ENCODE measurements at places on chromosomes 13 and 19.

- DNase-seq = peak; percentile 19
These were observed 19.4 kb downstream of the CEACAM21 start for GRCh38 chr19:41595258-41595889.

DNA sequence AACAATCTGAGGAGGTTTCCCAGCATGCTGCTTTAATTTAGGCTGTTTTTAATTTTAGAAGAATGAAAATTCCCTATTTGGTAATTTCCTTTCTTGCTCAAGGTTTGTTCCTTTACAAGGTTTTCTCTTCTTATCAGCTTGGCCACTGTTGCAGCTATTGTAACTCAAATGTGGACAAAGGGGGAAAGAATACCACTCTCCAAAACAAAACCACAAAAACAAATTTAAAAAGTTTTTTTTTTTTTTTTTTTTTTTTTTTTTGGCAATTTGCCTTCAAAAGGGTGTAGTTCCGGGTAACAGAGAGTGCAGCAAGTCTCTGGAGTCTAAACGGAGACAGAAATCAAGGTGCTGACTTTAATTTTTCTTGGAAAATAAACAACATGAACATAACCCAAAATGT, 306.4 kb upstream of the ARGLU1 start:
- no peak for DNase-seq

GRCh38 chr19:5826531-5827341, 12.8 kb downstream of the FUT6 start:
- DNase-seq = no peak

GRCh38 chr19:2546128-2547032, 70.5 kb downstream of the GADD45B start:
- DNase-seq = no peak
